ENCODE measurements at places on chromosomes 5 and 9.

DNA sequence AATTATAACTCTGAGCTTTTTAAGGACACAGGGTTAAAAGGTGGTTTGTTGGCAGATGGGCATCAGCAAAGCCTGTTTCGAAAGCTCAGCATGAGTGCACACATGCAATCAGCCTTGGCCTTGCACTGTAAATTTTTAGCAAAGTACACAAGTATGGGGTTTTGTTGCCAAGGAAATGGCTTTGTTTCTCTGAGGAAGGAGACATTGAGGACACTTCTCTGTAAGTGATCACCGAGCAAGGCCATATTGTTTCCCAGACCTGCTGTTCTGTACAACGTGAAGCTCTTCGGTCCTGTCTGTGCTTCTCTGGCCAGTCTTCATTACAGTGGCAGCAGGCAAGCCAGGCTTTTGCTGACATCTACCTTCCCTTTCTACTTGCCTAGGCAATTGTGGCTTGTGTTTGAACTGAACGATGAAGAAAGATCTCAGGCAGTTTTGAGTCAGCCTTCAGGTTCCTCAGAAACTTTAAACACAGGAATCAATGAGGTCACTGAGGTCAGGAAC is 27.9 kb upstream of the GLRX start:
- no peak for ATAC-seq

DNA sequence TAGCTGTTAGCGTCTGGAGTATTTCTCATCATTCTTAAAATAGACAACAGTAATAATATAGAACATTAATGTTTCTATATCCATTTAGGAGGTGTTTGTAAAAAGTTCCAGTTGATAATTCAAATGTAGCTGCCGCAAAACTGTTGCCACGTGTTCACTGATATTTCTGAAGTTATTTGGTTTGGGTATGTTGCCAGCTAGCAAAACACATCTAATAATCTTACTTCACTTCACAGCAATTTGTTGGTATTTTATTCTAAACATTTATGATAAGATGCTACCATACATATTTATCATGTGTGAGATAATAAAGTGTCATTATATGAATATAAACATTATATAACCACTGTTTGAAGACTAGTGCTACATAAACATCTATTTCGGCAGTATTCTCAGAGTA is 101.6 kb downstream of the CDH12 start:
- no peak for ATAC-seq

GRCh38 chr9:114281473-114282103 is 41.3 kb upstream of the ORM1 start:
- ATAC-seq = no peak

DNA sequence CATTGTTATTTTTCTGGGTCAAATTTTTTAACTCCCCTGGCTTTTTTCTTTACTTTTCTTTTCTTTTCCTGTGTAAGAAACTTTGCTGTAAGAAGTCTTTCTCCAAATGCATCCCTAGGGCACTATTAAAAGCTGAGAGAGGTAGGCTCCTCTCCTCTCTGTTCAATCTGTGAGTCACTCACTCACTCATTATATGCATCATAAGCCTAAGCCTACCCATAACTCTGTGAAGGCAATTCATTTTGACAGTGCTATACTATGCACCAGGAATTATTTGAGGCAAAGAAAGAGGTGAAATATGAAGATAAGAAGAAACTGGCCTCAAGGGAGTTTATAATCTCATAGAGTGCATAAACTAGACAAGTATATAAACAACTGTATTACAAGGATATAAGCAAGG is 67.9 kb upstream of the PRR16 start:
- no peak for ATAC-seq

GRCh38 chr9:38670542-38671371 is 49.2 kb downstream of the FAM240B start:
- ATAC-seq = no peak

DNA sequence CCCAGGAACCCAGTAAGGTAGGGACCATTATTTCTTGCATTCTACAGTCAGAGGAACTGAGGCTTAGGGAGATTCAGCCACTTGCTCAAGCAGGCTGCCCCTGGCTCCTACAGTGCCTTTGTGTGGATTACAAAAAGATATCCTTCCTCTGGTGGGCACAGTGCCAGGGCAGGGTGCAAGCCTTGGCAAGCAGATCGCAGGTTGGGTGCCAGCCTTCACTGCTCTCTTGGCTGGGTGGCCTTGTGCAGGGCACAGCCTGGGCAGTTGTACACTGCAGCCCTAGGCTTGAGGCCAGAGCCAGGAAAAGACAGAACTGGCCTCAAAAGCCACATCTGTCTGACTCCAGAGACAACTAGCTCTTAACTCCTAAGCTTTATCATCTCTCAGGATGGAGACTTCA is 15.0 kb downstream of the DOCK2 start:
- no peak for ATAC-seq

GRCh38 chr5:8050616-8051175 is 181.7 kb downstream of the MTRR start:
- ATAC-seq = no peak

DNA sequence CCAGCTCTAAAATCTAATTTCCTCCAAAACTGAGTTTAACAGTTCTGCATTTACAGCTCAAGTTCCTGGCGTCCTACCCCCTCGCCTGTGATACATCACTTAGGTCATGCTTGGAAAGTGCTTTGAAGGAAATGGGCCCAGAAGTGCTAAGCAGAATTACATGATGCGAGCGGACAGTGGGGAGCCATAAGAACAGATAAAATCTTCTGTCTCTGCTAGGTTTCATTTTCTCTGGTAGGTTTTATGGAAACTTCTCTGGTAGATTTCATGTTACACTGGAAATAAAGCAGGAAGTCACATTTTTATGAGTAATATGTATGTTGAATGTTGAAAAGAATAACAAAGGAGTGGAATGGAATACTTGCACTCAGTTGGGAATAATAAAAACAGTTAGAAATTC is 138.3 kb downstream of the ZDHHC21 start:
- no peak for ATAC-seq

- no peak for ATAC-seq
These were observed 13.8 kb downstream of the MACIR start for GRCh38 chr5:103272377-103272776.

- ATAC-seq = no peak
These were observed 240.7 kb upstream of the CLINT1 start for GRCh38 chr5:158099571-158100105.

Measured in activated CD4-positive, CD25-positive, alpha-beta regulatory T cell treated with anti-CD3 and anti-CD28 coated beads, Interleukin-2, amount 50 U/mL, for 24 hours (primary cell).